Camera-type eye (tissue), 1 donor: ENCODE measurements at places on chromosomes 2 and 18. TPM values are rescaled to one million over a fixed set of nuclear protein-coding genes. Genes with fewer than 3 reads are reported as not detected.

Gene EVA1A
- 13.2 TPM for total RNA-seq

Gene ST6GAL2
- 74.9 TPM for total RNA-seq

Gene IGFBP2
- 169 TPM for total RNA-seq

Gene FBXO15
- total RNA-seq = 4.5 TPM

Gene GULP1
- total RNA-seq = 86.1 TPM

Gene TRAK2
- 87.7 TPM for total RNA-seq

Gene AQP12A
- not detected for total RNA-seq

Gene FOXD4L1
- total RNA-seq = not detected

Gene NCKAP5
- 58.8 TPM for total RNA-seq

Gene WDR43
- 51.7 TPM for total RNA-seq

Gene GRHL1
- 12.4 TPM for total RNA-seq

Gene HSBP1L1
- 6.3 TPM for total RNA-seq
